KG1 (cell line): ENCODE measurements at places on chromosomes 2 and 18.

GRCh38 chr18:41639218-41639617 lies 315.8 kb upstream of the PIK3C3 start:
- no peak for DNase-seq

DNA sequence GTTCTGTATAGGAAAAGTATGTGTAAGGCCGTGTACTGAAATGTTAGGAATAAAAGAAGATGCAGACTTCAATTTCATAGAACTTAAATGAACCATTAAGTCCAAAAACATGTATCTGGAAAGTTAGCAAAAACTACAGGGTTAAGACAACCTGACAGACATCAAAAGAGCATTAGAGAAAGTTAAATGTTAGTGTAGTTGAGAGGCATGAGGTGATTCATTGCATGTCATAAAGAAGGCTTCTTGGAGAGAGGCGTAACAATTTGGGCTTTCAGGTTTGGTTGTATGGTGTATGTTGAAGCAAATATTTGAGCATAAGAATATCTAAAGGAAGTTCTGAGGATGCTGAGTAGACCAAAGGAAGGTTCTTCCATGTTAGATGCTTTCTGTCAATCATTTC lies 6.3 kb downstream of the EPC2 start:
- no peak for DNase-seq

DNA sequence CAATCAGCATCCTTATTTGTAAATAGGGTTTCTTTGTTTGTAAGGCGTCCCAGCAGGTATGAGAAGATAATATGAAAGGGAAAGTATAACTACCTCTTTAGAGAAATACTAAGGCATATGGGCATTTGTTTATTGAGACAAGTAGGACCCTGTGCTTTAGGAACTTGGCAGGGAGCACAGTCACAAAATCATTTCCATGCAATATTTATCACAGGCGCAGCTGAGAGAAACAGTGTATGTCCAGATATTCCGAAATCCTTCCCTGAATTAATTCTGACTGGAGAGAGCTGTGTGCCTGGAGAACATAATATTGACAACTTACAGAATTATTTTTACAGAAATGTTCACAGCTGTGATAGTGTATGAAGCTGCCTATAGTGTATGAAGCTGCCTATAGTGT lies 416.7 kb downstream of the THSD7B start:
- DNase-seq = no peak

GRCh38 chr2:225276207-225276606 lies 123.3 kb upstream of the NYAP2 start:
- DNase-seq = no peak

DNA sequence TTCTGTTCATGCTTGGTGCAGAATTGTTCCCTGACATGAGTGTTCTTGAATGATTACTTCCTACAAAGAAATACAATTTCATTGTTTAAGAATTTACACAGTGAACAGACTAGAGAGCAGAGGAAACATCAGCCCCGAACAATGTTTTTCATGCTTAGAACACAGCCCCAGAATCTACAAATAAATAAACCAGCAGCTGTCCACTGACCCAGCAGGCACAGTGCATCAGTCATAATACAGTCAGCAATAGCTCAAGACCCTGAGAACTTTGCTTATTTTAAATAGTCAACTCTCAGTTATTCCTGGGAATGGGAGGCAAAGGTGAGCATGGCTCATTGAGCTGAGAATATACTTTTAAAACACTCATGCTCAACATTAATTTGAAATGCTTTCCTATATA lies 38.4 kb downstream of the XIRP2 start:
- DNase-seq = no peak

GRCh38 chr2:211836409-211836808 lies 702.2 kb downstream of the ERBB4 start:
- DNase-seq = no peak

GRCh38 chr18:22827216-22827615 lies 105.9 kb upstream of the RBBP8 start:
- no peak for DNase-seq

DNA sequence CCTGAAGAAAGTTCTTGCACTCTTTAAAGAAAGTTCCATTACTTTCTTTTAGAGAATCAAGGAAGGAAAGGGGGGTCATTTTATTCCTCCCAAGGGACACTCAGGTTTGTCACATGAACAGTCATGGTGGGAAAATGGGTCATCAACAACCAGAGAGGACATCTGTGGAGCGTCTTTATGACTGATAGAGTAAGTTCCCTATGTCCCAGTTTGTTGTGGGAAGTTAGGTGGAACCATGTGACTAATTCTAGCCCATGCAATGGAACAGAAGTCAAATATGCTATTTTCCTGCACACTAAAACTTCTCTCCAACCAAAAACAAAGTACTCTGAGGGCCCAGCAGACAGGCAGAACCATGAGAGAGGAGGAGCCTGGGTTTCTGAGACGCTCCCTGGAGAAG lies 165.6 kb upstream of the SERTAD2 start:
- DNase-seq = no peak

DNA sequence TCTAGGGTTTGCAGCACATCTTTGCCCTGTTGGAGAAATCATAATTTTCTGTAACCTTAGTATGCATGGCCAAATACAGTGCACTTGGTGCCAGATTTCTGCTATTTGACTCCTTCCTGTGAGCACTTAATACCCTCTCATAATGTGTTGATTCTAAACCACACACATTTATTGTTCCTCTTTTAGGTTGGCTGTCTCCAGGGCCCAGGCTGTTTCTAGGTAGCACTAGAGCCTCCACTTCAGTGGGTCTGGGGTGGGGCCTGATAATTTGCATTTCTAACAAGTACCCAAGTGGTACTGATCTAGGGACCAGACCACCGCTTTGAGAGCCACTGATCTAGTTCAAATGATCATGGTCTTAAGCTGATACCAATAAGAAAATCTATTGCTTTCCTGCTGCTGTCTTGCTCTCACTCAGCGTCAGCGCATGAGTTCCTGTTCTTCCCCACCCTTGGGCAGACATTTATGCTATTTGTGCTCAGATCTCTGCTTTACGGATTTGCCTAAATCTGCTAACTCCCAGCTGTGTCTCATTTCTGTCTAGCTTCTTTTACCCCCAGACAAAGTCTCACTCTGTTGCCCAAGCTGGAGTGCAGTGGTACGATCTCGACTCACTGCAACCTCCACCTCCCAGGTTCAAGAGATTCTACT lies 7.4 kb downstream of the PTRHD1 start:
- DNase-seq = peak; percentile 29

DNA sequence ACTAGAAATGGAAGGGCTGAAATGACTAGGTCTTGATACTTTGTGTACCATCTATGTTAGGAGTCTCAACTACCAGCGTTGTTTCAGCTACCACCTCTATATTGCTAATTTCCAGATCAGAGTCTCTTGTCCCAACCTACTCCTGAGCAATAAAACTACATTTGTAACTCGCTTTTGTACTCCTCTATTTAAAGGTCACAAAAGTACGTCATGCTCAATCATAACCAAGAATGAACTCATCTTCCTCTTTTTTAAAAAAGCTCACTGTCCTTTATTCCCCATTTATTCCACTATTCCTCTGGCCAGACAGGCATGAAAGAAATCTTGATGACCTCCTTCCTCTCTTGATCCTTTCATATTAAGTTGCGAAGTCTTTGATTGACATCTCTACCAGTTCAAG lies 11.2 kb upstream of the MATN3 start:
- DNase-seq = no peak

- no peak for DNase-seq
Observed at GRCh38 chr18:63063171-63063570, 256.4 kb downstream of the BCL2 start.

DNA sequence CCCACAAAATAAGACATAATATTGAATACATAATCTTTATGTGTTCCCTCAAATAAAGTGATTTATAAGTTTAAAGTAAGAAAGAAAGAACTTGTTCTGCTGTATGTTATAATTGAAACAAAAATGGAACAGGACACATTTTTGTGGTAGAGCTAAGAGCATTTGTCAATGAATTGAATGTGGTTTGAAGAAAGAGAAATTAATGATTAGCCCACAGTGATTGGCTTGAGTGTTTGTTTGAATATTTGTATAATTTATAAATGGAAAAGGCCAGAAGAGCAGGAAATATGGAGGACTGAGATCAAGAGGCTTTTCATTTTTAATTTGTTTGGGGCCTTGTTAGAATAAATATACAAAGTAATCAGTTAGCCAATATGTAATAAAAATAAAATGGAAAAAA lies 395.1 kb upstream of the CDH19 start:
- no peak for DNase-seq
